Muscle of leg (tissue), 16 donors: ENCODE measurements at places on chromosomes 1 and 21.

GRCh38 chr1:67791686-67792085, 41.6 kb downstream of the GNG12 start:
- no peaks in the 10 kb centered on the region for H3K27me3 ChIP-seq
- peaks cover 12% of the 10 kb centered on the region for H3K4me1 ChIP-seq
- peak; percentile 75 for DNase-seq
- no peak overlapping the region for H3K4me3 ChIP-seq

DNA sequence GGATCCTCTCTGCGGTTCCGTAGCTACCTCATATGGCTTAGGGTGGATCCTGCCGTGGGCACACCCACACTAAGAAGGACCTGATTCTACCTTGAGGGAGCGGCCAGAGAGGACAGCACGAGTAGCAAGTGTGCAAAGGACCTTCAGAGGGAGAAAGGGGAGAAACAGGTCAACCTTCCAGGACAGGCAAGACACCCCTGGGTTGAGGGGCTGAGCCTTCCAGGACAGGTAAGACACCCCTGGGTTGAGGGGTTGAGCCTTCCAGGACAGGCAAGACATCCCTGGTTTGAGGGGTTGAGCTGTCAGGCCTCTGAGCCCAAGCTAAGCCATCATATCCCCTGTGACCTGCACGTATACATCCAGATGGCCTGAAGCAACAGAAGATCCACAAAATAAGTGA, 23.1 kb upstream of the PDPN start:
- no peaks in the 10 kb centered on the region for H3K4me1 ChIP-seq
- DNase-seq, result no peak
- H3K4me3 ChIP-seq, result no peak overlapping the region

- H3K4me3 ChIP-seq, result peak overlapping the region; percentile 45
- H3K4me1 ChIP-seq, result peaks cover 56% of the 10 kb centered on the region
- H3K27me3 ChIP-seq, result peaks cover 19% of the 10 kb centered on the region
- H3K36me3 ChIP-seq, result no peaks in the 10 kb centered on the region
- DNase-seq, result no peak
Measured at GRCh38 chr1:40785446-40785845, 1.9 kb downstream of the KCNQ4 start.

GRCh38 chr1:35568975-35569395, 4.1 kb upstream of the TFAP2E start:
- peak; percentile 81 for DNase-seq
- peaks cover 26% of the 10 kb centered on the region for H3K4me1 ChIP-seq
- H3K27ac ChIP-seq, result no peak overlapping the region
- peaks cover 17% of the 10 kb centered on the region for H3K36me3 ChIP-seq

DNA sequence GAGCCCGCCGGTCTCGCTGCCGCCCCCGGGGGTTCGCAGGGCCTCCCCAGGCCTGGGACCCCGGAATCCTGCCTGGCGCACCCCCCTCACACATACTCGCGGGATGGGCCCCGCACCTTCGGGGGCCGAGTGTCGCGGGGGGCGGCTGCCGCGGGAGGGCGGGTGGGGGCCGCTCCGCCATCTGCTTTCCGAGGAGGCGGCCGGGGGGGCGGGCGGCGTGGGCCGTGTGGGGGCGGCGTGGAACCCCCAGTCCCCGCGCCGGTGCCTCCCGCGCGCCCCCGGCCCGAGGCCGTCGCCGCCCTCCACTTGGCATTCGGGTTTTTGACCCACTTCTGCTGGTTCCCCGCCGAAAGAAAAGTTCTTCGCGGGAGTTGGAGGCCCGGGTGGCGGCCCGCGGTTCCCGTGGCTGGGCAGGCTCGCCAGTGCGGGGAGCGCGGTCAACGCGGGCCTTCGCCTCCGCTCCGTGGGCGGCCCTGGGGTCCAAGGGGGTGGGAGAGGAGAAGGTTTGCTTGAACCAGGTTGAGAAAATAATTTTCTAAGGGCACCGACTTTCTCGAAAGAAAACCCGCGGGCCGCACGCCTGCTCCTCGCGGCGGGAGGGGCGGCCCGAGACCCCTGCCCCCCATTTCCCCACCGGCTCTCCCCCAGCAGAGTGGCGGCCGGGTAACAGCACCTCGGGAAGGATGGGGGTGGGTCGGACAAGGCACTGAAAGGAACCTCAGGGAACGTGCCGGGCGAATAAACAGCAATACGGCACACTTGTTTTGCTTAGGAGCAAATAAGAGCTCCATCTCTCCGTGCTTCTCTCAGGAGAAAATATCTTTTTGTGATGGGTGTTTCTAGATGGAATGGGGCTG, 1.6 kb downstream of the PHF13 start:
- no peaks in the 10 kb centered on the region for H3K27me3 ChIP-seq
- peak overlapping the region; percentile 74 for H3K4me3 ChIP-seq
- no peak for DNase-seq
- peak overlapping the region; percentile 62 for H3K27ac ChIP-seq
- H3K4me1 ChIP-seq, result peaks cover 10% of the 10 kb centered on the region

GRCh38 chr1:71641903-71642302, 561.1 kb upstream of the ZRANB2 start:
- DNase-seq, result no peak
- H3K27me3 ChIP-seq, result no peaks in the 10 kb centered on the region
- no peak overlapping the region for H3K4me3 ChIP-seq
- H3K36me3 ChIP-seq, result no peaks in the 10 kb centered on the region
- no peaks in the 10 kb centered on the region for H3K4me1 ChIP-seq

- H3K4me1 ChIP-seq, result peaks cover 60% of the 10 kb centered on the region
- H3K36me3 ChIP-seq, result peaks cover 7% of the 10 kb centered on the region
Measured at GRCh38 chr1:39394598-39394997, 96.8 kb upstream of the BMP8A start.

- no peak overlapping the region for H3K27ac ChIP-seq
- H3K27me3 ChIP-seq, result no peaks in the 10 kb centered on the region
- H3K4me1 ChIP-seq, result no peaks in the 10 kb centered on the region
Measured at GRCh38 chr1:210144736-210145135, 87.9 kb upstream of the SERTAD4 start.

GRCh38 chr1:50447961-50448360, 24.7 kb upstream of the DMRTA2 start:
- no peak overlapping the region for H3K4me3 ChIP-seq
- H3K27ac ChIP-seq, result no peak overlapping the region
- no peak for DNase-seq
- peaks cover 2% of the 10 kb centered on the region for H3K36me3 ChIP-seq
- no peaks in the 10 kb centered on the region for H3K4me1 ChIP-seq

- DNase-seq, result peak; percentile 70
- H3K4me3 ChIP-seq, result no peak overlapping the region
- H3K4me1 ChIP-seq, result no peaks in the 10 kb centered on the region
- no peak overlapping the region for H3K27ac ChIP-seq
- H3K27me3 ChIP-seq, result peaks cover 41% of the 10 kb centered on the region
Measured at GRCh38 chr1:110155878-110156522, 5.7 kb downstream of the SLC6A17 start.

- no peaks in the 10 kb centered on the region for H3K36me3 ChIP-seq
- no peak overlapping the region for H3K27ac ChIP-seq
- no peaks in the 10 kb centered on the region for H3K27me3 ChIP-seq
- no peaks in the 10 kb centered on the region for H3K4me1 ChIP-seq
Measured at GRCh38 chr1:171890131-171890530, 48.8 kb downstream of the DNM3 start.

GRCh38 chr1:2574350-2574749, 12.2 kb upstream of the PRXL2B start:
- H3K27ac ChIP-seq, result no peak overlapping the region
- peaks cover 17% of the 10 kb centered on the region for H3K4me1 ChIP-seq
- peaks cover 6% of the 10 kb centered on the region for H3K27me3 ChIP-seq
- DNase-seq, result no peak
- H3K4me3 ChIP-seq, result no peak overlapping the region

- H3K4me1 ChIP-seq, result peaks cover 11% of the 10 kb centered on the region
- no peak for DNase-seq
- H3K27me3 ChIP-seq, result no peaks in the 10 kb centered on the region
- H3K4me3 ChIP-seq, result no peak overlapping the region
Measured at GRCh38 chr1:156592910-156593660, 1.5 kb downstream of the NAXE start.

DNA sequence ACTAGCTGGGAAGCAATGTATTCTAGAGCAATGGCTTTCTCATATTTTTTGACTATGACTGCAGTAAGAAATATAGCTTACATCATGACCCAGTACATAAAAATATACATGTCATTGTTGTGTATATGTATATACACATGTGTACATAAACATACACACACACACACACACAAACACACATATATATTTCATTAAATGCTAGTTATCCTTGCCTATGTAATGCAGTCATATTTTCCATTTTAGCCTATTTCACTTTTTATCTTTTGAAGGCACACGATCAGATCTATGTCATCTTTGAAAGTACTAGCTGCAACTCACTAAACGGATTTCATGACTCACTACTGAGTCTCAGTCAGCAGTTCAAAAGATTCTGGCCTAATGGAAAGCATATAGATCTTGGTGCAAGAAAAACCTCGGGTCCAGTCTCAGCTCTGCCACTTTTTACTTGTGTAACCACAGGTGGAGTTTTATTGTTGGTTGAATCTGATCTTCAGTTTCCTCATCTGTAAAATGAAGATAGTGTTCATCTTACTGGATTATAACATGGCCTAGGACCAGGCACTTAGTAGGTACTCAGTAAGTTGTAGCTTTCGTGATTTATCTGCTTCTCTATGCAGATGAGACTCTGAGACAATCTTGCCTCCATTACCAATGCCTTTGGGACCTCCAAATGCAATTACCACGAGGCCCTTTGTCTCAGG, 325.6 kb downstream of the RRAGC start:
- no peaks in the 10 kb centered on the region for H3K36me3 ChIP-seq
- DNase-seq, result no peak
- no peak overlapping the region for H3K27ac ChIP-seq
- H3K4me1 ChIP-seq, result no peaks in the 10 kb centered on the region
- peaks cover 1% of the 10 kb centered on the region for H3K27me3 ChIP-seq

DNA sequence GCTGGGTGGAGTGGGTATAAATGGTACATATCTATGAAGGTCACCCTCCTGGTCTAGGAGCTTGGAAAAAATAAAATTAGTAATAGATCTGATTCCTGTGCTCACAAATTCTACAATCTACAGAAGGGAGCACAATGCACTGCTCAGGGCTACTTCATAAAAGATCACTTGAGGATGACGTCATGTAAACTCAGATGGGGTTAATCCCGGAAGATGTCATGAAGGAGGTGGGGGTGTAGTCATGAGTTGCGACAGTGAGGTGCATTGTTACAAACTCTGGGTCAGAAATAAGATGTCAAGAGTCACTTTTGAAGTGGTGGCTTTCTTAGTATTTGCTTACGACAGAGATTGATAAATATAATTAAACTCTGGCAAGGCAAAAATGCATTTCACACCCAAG, 68.2 kb downstream of the LHX9 start:
- no peaks in the 10 kb centered on the region for H3K27me3 ChIP-seq
- no peaks in the 10 kb centered on the region for H3K4me1 ChIP-seq

DNA sequence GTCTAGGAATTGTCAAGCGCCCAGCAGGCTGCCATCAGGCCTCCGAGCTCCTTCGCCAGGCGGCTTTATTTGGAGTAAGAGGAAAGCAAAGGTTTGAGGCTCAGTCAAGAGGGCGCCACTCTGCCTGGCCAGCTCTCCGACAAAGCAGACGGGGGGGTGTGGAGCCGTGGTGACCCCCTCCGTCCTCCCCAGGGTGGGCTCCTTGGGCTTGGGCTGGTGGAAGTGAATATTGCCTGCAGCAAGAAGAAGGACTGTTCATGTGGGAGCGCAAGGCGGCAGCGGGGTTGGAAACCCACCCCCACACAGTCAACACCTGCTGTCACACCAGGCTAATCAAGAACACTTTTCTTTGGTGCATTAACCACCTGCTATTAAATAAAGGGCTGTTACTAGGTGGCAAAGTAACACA, 14.6 kb downstream of the EPHX1 start:
- peaks cover 47% of the 10 kb centered on the region for H3K4me1 ChIP-seq
- peaks cover 19% of the 10 kb centered on the region for H3K36me3 ChIP-seq
- no peak for DNase-seq
- no peak overlapping the region for H3K27ac ChIP-seq

DNA sequence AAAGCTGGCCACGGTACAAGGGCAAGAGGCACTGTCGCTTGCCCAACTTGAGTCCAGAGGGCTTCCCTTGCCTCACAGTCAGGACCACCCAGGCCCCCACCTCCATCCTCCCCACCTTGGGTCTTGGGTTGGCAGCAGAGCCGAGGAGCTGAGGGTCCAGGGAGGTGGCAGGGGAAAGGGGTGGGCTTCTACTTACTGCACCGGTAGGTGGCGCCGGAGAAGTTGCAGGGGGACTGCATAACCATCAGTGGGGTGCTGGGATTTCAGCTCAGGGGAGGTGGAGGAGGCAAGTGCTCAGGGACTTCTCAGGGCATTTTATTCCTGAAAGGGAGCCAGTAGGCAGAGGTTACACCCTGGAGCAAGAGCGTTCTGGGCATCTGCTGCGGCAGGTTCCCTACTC, 44.0 kb downstream of the TRIM62 start:
- peaks cover 13% of the 10 kb centered on the region for H3K4me1 ChIP-seq
- peaks cover 4% of the 10 kb centered on the region for H3K36me3 ChIP-seq
- DNase-seq, result peak; percentile 54
- no peaks in the 10 kb centered on the region for H3K27me3 ChIP-seq

DNA sequence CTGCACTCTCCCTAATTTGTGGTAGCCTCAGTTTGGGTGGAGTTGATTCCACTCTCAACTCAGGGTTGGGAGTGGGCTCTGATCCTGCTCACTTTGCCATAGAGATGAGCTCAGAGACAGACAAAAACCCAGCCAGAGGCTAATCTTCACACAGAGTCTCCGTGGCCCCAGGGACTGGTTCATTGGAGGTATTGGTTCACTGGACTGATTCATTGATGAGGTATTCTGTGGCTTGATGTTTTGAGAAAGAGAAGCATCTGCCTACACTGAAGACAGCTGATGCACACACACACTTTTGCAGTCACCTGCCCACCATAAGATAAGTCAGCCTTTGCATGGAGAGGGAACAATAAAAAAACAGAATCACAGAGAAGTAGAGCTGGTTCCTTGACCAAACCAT, 183.8 kb downstream of the AJAP1 start:
- no peaks in the 10 kb centered on the region for H3K4me1 ChIP-seq
- H3K36me3 ChIP-seq, result no peaks in the 10 kb centered on the region
- peaks cover 2% of the 10 kb centered on the region for H3K27me3 ChIP-seq
- H3K4me3 ChIP-seq, result no peak overlapping the region
- no peak for DNase-seq

GRCh38 chr1:232108598-232108997, 482.0 kb downstream of the DISC1 start:
- H3K27ac ChIP-seq, result no peak overlapping the region
- H3K27me3 ChIP-seq, result peaks cover 2% of the 10 kb centered on the region
- H3K4me3 ChIP-seq, result no peak overlapping the region
- peaks cover 5% of the 10 kb centered on the region for H3K4me1 ChIP-seq
- no peak for DNase-seq

DNA sequence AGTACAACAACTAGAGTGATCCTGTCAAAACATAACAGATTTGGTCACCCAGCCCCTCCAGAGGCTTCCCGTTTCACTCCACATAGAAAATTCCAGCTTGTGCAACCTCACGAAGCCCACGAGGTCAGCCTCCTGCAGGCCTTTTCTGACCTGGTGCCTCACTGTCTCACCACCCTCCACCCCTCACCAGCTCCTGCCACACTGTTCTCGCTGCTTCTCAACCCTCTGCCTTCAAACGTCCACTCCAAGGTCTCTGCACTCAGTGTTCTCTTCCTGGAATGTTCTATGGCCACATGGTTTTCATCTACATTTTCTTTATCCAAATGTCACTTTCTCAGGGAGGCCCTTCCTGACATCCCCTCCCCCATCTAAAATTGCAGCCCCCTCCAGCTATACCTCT, 178.9 kb downstream of the DHRS3 start:
- no peak for DNase-seq
- peaks cover 5% of the 10 kb centered on the region for H3K36me3 ChIP-seq
- H3K4me3 ChIP-seq, result no peak overlapping the region
- no peak overlapping the region for H3K27ac ChIP-seq

GRCh38 chr1:42128499-42128898, 24.7 kb upstream of the GUCA2B start:
- no peak for DNase-seq
- H3K27me3 ChIP-seq, result peaks cover 2% of the 10 kb centered on the region
- no peaks in the 10 kb centered on the region for H3K36me3 ChIP-seq
- H3K4me3 ChIP-seq, result no peak overlapping the region
